ENCODE measurements at places on chromosomes 5 and 9. TPM values are rescaled to one million over a fixed set of nuclear protein-coding genes. Genes with fewer than 3 reads are reported as not detected.

GRCh38 chr9:91734371-91734981 is 215.6 kb downstream of the ROR2 start:
- no peak for DNase-seq

- DNase-seq, result no peak
Measured at GRCh38 chr5:2113348-2114131, 230.8 kb upstream of the IRX4 start.

- DNase-seq, result no peak
Measured at GRCh38 chr5:131463656-131464055, 171.4 kb downstream of the RAPGEF6 start.

GRCh38 chr5:112823181-112823580 is 37.9 kb upstream of the SRP19 start:
- DNase-seq, result no peak

- no peak for DNase-seq
Measured at GRCh38 chr5:124000538-124000937, 488.6 kb downstream of the CSNK1G3 start.

DNA sequence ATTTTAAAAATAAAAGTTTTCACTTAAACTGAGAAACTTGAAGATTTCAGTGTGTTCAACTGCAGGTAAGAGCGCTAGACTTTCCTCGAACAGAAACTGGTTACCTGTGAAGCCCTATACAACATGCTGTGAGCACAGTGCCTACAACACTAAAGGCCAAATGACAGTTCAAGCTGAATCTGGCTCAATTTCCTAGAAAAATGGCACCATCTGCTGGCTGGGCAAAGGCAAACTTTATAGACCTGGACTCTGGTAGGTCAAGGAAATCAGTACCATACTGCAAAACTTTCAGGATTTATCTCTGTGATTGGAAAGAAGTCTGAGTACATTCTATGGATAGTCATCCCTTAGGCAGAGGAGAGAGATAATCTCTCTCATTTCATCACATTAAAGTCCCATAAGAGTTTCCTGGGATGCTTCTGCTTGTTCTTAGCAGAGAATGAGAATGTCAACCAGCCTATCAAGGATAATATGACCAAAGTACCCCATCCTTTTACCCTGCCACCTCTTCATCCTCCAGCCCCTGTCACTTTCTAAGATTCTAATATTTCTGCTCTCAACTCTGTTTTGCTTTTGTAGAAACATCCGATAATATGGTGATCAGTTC is 31.8 kb upstream of the FOXB2 start:
- peak; percentile 11 for DNase-seq

- DNase-seq, result no peak
Measured at GRCh38 chr9:111284703-111285102, 45.3 kb downstream of the OR2K2 start.

GRCh38 chr5:119878712-119879111 is 249.4 kb downstream of the FAM170A start:
- no peak for DNase-seq

- DNase-seq, result no peak
Measured at GRCh38 chr9:107142430-107142829, 140.6 kb upstream of the RAD23B start.

GRCh38 chr5:68265347-68265746 is 49.8 kb downstream of the PIK3R1 start:
- no peak for DNase-seq

GRCh38 chr5:133761632-133762031 is 149.3 kb upstream of the FSTL4 start:
- no peak for DNase-seq

- no peak for DNase-seq
Measured at GRCh38 chr9:88953381-88954029, 37.8 kb upstream of the S1PR3 start.

- DNase-seq, result no peak
Measured at GRCh38 chr5:100832252-100833230, 70.5 kb downstream of the ST8SIA4 start.

GRCh38 chr5:134029156-134029555 is 24.4 kb upstream of the VDAC1 start:
- DNase-seq, result no peak

- no peak for DNase-seq
Measured at GRCh38 chr5:176631383-176632200, 1.1 kb downstream of the EIF4E1B start.

DNA sequence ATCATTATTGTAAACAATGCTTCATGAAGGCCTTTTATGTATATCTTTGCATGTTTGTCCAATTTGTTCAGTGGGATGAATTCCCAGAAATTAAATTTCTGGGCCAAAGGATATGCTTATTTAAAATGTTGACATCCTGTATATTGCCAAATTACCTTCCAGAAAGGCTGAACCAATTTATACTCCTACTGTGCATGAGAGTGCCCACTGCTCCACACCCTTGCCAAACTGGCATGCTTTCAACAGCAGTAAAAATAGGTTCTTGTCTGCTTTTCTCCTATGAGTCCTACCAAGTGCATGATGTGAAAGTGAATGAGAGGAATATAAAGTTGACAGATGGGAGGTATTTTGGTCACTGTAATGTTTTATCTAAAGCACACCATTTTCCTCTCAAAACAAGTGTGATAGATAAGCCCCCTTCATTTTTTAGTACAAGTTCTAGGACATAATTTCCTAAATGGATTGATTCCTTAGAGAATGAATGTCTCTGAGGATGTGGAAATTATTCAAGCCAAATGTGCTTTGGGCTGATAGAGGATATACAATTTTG is 70.5 kb upstream of the ERBIN start:
- DNase-seq, result no peak

GRCh38 chr5:115179030-115179393 is 9.3 kb upstream of the TRIM36 start:
- no peak for DNase-seq

DNA sequence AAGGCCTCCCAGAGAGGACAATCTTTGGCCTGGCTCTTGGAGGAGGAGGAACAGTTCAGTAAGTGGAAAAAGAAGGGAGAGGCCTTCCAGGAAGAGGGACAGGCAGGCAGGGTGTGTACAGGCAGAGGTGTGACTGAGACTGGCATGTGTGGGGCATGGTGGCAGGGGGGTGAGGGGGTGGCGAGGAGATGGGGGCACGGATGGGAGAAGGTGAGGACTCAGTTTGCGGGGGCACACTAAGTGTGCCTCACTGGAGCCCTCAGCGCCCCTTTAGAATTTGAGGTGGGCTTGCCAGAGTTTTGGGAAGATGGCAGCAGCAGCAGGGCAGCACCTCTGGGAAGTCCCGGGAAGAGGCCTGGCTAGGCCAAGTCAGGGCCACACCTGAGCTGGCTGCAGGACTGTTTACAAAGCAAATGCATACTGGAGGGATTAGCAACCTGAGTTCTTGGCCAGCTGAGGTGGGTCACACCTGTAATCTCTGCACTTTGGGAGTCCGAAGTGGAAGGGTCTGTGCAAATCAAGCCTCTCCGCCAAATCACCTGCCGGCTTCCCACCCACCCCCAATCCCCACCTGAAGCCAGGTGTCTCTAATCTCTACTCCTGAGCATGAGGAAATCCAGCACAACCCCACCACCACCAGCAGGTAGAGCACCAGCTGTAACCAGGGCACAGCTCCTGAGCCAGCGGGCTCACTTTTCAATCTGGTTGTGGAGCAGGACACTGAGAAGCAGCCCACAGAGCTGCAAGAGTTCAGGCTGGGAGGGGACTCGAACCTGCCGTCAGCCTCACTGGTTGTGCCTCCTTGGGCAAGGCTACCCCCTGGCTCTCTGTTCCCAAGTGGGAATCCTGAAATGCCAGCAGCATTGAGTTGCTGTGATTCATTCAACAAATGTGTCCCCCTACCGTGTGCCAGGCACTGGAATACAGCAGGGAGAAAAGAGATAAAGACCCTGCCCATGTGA is 10.2 kb upstream of the GABRP start:
- DNase-seq, result no peak

GRCh38 chr9:102428305-102428704 is 566.8 kb upstream of the CYLC2 start:
- no peak for DNase-seq

DNA sequence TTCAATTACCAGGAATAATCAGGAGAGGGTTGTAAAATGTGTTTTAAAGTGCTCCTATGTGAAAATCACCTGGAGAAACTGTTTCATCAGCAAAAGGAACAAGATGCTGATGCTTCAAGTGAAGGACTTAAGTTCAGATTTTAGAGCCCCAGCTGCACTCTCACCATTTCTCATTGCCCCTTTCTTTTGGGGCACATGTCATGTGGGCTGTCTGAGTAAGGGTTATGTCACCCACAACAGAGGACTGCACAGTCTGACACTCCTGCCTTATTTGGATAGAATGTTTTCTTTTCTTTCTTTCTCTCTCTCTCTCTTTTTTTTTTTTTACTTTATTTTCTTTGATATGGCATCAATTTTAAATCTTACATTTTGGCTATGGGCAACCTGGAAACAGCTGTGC is 204.1 kb upstream of the EFNA5 start:
- no peak for DNase-seq

- DNase-seq, result peak; percentile 76
Measured at GRCh38 chr5:143403593-143404415, at the start of gene NR3C1. Gene NR3C1 (minus strand): TSS chr5:143403686. CDS start chr5:143400839, 2,847 bp downstream.

GRCh38 chr9:115005322-115005721 is 74.9 kb upstream of the TNFSF8 start:
- no peak for DNase-seq

GRCh38 chr9:119003201-119003611 is 366.0 kb downstream of the BRINP1 start:
- no peak for DNase-seq

- no peak for DNase-seq
Measured at GRCh38 chr9:129333617-129334104, 155.6 kb upstream of the IER5L start.

DNA sequence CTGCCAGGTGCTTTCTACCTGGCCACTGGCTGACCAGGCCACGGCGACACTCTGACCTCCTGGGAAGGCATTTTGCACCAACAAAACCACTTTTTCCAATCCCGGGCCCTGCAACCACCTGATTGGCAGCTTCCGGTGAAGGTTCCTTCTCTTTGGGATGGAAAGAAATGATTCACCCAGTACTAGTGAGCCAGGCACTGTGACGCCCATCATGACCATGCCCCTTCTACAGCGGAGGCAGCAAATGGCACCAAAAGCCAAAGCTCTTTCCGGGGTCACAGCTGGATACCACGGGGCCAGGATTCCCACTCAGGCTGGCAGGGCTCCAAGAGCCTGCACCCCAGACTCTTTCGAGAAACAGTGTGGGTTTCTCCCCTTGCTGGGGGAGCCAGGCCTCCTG is 4.7 kb downstream of the NOTCH1 start:
- DNase-seq, result no peak

DNA sequence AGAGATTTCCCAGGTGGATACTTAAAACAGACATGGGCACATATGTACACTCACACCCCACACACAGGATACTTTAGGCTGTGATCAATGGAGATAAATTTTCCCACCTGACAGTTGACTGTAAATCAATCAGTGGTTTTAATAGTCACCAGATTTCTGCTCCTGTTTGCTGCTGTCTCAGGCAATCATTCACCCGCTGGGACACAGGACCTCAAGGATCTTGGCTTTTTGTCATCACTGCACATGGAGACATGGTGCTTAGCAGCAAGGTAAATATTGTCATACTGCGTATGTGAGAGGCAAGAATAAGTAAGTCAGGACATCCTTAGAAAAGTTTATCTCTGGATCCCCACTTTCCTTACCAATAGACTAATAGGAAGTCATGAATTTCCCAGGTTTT is 60.8 kb upstream of the KLF9 start:
- DNase-seq, result no peak

PTPRD gene
- 106 TPM for polyA plus RNA-seq

EXOC3 gene
- 57.0 TPM for polyA plus RNA-seq

SPINK7 gene
- 0.82 TPM for polyA plus RNA-seq

GPBP1 gene
- 128 TPM for polyA plus RNA-seq

PALM2AKAP2 gene
- polyA plus RNA-seq, result 9.6 TPM

RASGEF1C gene
- 0.51 TPM for polyA plus RNA-seq

SHISAL2B gene
- polyA plus RNA-seq, result not detected

IL7R gene
- polyA plus RNA-seq, result 0.89 TPM

ERCC6L2 gene
- polyA plus RNA-seq, result 46.0 TPM

OMD gene
- 0.99 TPM for polyA plus RNA-seq

IL13 gene
- not detected for polyA plus RNA-seq

TMEM171 gene
- 7.2 TPM for polyA plus RNA-seq

LRRC19 gene
- polyA plus RNA-seq, result 12.0 TPM

KLF4 gene
- 6.4 TPM for polyA plus RNA-seq

GRXCR2 gene
- not detected for polyA plus RNA-seq

ANKRD20A1 gene
- polyA plus RNA-seq, result 6.2 TPM

DROSHA gene
- polyA plus RNA-seq, result 85.5 TPM

ARSI gene
- 2.8 TPM for polyA plus RNA-seq

DHFR gene
- polyA plus RNA-seq, result 68.5 TPM

F2RL1 gene
- 37.7 TPM for polyA plus RNA-seq

ABLIM3 gene
- 1.3 TPM for polyA plus RNA-seq

HIGD2A gene
- 124 TPM for polyA plus RNA-seq

Data from renal pelvis (tissue), 12 donors.